ENCODE measurements at places on chromosomes 5 and 9. TPM values are rescaled to one million over a fixed set of nuclear protein-coding genes. Genes with fewer than 3 reads are reported as not detected.
A peak's percentile ranks its signal among the peaks of the same experiment; 100 is the strongest.

- H3K36me3 ChIP-seq, result no peaks in the 10 kb centered on the region
- H3K4me1 ChIP-seq, result no peaks in the 10 kb centered on the region
- H3K27me3 ChIP-seq, result no peaks in the 10 kb centered on the region
- DNase-seq, result peak; percentile 15
Measured at GRCh38 chr5:31186672-31187267, 6.7 kb upstream of the CDH6 start.

- no peak for DNase-seq
- no peaks in the 10 kb centered on the region for H3K4me1 ChIP-seq
- no peak overlapping the region for H3K4me3 ChIP-seq
- H3K36me3 ChIP-seq, result no peaks in the 10 kb centered on the region
- no peak overlapping the region for H3K27ac ChIP-seq
Measured at GRCh38 chr5:167644619-167645018, 646.8 kb upstream of the WWC1 start.

CCL27 gene
- 1.0 TPM for total RNA-seq

STPG3 gene
- not detected for total RNA-seq

GLDC gene
- total RNA-seq, result 4.9 TPM

PALM2AKAP2 gene
- total RNA-seq, result 0.34 TPM

Measured in HCT116 (cell line).